ENCODE measurements at places on chromosomes 6 and 20.

- peak; percentile 37 for DNase-seq
These were observed 87.0 kb upstream of the RNF24 start for GRCh38 chr20:4102381-4102780.

- DNase-seq: no peak
These were observed 58.5 kb downstream of the SCAF8 start for GRCh38 chr6:154791556-154792317.

DNA sequence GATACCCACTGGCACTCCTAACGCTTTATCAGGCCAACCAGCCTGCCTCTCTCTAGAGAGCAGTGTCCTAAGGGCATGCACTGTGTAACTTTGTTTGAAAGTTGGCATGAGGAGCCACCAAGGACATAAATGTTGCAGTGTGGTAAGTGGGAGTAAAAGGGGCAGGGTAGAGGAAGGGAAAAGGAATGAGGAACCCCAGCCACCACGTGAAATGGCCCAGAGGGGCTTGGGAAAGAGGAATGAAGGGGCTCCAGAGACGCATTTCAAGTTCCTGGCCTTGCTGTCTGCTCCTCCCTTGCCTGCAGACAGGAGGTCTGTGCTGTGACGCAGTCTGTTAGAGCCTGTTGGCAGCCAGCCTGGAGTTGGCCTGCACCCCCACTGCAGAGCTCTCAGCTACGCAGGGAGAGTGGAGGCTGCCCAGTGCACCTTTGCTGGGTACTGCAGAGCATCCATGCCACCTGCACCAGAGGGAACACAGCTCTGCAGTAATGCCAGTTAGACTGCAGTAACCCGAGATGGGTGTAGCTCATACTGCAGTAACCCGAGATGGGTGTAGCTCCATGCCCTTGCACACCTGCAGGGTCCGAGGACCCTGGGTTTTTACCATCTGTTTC lies 86.8 kb upstream of the SNAP25 start:
- peak; percentile 19 for DNase-seq

DNA sequence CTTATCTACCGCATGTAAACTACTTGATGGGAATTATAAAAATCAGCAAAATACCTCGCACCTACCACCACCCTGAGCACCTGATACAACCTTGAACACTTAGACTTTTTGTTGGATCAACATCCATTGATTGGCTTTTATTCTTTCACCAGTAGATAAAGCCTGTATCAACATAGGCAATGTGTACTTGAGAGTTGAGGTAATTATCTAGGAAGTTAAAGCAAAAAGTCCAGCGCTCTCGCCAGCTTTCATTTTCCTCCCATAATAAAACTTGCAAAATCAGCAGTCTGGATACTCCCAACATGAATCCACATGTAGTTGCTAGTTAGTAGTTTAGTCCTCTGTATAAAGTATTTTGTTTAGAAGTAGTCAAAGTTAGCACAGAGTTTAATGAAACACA lies 132.0 kb upstream of the PRDM1 start:
- DNase-seq: no peak

- DNase-seq: no peak
These were observed 20.7 kb upstream of the KCNB1 start for GRCh38 chr20:49503176-49503575.

- no peak for DNase-seq
These were observed 57.8 kb downstream of the FUT9 start for GRCh38 chr6:96073555-96073954.

DNA sequence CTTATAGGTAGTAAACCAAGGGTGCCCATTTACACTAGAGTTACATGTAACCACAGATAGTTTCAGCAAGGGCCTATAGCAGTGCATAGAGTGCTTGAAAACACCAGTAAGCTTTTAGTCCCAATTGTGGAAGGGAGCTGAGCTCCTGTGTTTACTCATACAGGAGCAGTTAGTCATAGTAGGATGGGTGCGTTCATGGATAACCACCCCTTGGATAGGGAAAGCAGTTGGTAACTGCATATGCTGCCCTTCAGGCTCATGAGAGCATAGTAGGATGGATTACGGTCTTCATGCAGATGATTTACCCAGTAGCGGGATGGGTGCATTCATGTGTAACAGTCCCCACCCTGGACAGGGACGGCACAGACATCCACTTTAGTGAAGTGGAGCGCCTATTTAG lies 45.1 kb downstream of the OR2B6 start:
- peak; percentile 92 for DNase-seq

DNA sequence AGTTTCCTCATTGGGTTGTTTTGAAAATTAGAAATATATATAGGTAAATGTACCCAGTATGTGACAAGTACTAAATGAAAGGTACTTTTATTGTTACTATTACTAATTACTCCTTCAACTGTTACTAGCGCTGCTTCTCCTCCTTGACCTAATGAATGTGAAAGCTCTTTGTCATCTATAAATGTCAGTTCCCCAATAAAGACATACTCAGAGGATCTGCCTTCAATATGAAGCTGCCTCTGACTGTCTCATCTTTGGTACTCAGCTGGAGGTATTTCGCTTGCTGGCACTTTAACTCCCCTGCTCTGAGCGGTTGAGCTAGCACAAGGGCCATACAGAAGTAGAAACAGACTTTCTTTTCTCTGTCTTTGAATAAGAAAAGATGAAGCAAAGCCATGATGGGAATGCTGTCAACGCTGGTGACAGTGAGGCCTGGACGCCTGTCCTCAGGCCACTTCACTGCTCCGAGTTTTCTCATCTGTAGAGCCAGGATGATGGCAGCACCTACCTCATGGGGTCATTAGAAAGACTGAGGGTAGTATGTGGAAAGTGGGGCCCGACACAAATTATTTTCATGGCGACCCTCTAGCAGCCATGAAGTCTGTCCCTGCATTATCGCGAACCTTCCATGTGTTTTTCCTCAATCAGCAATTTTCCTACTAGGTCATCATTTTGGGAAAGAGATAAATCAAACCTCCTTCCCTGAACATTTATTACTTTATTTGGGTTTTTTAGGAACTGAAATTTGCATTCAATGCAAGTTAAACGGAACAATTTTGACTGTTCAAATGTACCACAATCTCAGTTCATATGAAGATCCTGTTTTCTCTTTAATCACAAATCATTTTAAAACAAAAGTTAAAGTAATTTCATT lies 55.9 kb upstream of the SNX9 start:
- DNase-seq: no peak

DNA sequence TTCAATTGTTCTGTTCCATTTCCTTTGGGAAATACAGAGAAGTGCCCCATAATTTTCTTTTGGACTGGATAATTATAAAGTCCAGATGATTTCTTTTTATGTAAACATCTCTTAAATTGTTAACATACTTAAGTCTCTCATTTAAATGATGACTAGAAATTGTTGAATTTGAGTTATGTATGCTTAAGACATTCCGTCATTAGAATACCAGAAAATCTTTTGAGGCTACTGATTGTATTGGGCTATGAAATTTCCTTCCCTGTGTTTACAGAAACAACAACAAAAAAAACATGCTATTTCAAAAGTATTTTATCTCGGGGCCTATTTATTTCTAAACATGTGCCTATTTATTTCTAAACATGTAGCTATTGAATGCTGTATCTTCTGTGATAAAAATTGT lies 125.4 kb downstream of the SH3BGRL2 start:
- no peak for DNase-seq

GRCh38 chr20:34268851-34269636 lies 27.8 kb downstream of the ASIP start:
- DNase-seq: peak; percentile 33

DNA sequence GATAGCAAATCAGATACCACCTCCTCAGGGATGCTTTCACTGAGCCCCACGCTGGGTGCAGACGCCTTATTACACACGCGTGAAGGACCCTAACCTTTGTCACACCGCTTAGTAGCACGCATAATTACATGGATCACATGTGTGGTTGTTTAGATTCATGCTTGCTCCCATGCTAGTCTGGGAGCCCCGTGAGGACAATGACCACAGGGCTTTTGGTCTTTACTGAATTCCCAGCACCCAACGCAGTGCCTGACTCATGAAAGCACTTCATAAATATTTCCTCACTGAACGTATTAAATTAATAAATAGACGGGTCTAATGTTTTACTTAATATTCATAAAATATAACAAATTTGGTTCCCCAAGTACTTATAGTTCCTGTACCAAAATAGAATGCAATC lies 132.5 kb downstream of the ALDH8A1 start:
- DNase-seq: no peak

Data from kidney tubule cell (primary cell).